Astrocyte (in vitro differentiated cells and primary cell): ENCODE measurements at places on chromosomes 1 and 21. TPM values are rescaled to one million over a fixed set of nuclear protein-coding genes. Genes with fewer than 3 reads are reported as not detected.

GRCh38 chr1:228267962-228268880 lies 60.4 kb downstream of the OBSCN start:
- no peak for DNase-seq
- no peak overlapping the region for H3K4me3 ChIP-seq
- no peaks in the 10 kb centered on the region for H3K36me3 ChIP-seq
- no peaks in the 10 kb centered on the region for H3K27me3 ChIP-seq

AIRE gene
- 0.07 TPM in 1 of 2 replicates, not detected in the other for total RNA-seq

DNA sequence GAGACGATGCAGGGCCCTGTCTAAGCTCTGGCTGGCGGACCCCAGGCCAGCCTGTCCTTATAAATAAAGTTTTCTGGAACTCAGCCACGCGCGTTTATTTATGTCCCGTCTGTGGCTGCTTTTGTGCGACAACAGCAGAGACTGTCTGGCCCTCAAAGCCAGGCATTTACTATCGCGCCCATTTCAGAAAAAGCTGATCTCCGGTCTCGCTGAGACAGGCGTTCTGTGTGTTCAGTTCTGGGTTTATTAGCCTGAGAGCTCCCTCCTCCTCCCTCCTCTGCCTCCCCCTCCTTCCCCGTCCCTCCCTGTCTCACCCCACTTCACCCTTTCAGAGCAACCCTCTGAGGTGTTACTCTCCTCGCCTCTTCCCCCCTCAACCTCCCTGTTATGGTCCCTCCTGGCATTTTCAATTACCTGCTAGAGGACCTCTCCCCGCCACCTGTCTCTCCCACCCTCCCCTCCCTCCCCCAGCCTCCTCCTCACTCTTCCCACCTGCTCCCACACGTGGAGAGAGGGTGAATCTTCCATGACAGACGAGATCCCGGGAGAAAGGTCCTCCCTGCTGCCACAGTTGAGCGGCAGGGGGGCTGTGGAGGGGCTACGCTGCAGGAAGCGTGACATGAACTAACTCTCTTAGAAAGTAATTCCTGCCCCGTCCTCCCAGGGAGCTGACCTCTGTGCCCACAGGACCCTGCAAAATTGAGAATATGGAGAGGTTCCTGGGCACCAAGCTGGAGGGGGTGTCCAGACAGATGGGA lies 59.9 kb downstream of the SPSB1 start:
- H3K27me3 ChIP-seq: no peaks in the 10 kb centered on the region
- no peak overlapping the region for H3K4me3 ChIP-seq
- peaks cover 15% of the 10 kb centered on the region for H3K36me3 ChIP-seq
- peaks cover 20% of the 10 kb centered on the region for H3K4me1 ChIP-seq
- DNase-seq: no peak

- no peaks in the 10 kb centered on the region for H3K27me3 ChIP-seq
- DNase-seq: no peak
- no peak overlapping the region for H3K27ac ChIP-seq
Measured at GRCh38 chr1:41440321-41441085, 44.0 kb downstream of the EDN2 start.

CR1L gene
- not detected in 2 replicates for total RNA-seq

DNA sequence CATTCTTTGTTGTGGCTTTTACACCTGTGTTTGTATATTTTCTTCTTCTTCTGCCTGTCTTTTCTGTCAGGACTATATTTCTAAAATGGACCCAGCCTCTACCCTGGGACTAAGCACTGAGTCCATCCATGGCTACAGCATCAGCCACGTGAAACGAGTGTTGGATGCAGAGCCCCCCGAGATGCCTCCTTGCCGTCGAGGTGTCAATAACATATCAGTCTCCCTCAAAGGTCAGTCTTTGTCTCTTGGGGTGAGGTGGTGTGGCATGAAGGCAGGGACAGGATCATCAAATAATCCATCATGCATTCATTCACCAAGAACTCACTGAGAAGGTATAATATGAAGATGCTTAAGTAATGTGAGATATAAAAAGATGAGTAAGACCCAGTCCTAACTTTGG lies 19.1 kb upstream of the IPO9 start:
- H3K27me3 ChIP-seq: no peaks in the 10 kb centered on the region
- H3K36me3 ChIP-seq: peaks cover 85% of the 10 kb centered on the region
- no peak overlapping the region for H3K4me3 ChIP-seq
- H3K27ac ChIP-seq: no peak overlapping the region
- DNase-seq: no peak
- no peaks in the 10 kb centered on the region for H3K4me1 ChIP-seq

DNA sequence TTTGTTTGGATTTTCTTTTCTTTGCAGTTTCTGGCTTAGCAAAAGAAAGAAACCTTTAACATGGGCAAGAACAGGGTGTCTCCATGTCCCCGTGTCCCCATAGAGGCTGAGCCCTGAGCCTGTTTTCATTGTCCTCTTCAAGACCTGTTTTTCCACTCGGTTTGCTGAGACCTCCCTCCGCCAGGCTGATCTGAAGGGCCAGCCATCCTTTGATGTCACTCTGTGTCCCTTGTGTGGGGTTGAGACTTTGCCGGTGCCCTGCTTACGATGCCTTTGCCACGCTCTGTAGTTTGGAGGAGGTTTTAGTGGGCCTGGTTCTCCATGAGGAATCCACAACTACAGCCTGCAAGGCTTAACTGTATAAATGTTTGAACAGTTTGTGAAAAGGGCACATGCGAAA lies 23.8 kb downstream of the IFNGR2 start:
- H3K4me1 ChIP-seq: no peaks in the 10 kb centered on the region
- no peak for DNase-seq
- no peaks in the 10 kb centered on the region for H3K27me3 ChIP-seq
- H3K36me3 ChIP-seq: peaks cover 44% of the 10 kb centered on the region
- no peak overlapping the region for H3K4me3 ChIP-seq
- H3K27ac ChIP-seq: no peak overlapping the region

DNA sequence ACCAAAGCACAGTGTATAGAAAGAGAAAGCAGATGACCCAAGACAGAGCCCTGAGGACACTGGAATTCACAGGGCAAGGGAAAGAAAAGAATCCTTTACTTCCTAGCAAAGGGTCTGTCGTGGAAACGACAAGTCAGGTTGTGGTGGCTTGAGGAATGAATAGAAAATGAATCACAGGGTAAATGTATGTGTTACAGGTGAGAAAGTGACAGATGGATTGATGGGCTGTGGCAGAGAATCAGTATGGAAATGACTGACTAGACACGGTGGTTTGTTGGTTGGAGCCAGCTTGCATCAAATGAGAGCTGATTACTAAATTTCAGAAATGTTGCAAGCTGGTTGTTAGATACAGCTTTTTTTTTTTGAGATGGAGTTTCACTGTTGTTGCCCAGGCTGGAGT lies 46.9 kb downstream of the PTP4A2 start:
- no peaks in the 10 kb centered on the region for H3K4me1 ChIP-seq
- no peak for DNase-seq
- H3K27me3 ChIP-seq: no peaks in the 10 kb centered on the region
- no peak overlapping the region for H3K27ac ChIP-seq
- H3K4me3 ChIP-seq: no peak overlapping the region

- no peak for DNase-seq
- H3K27me3 ChIP-seq: peaks cover 6% of the 10 kb centered on the region
- no peaks in the 10 kb centered on the region for H3K4me1 ChIP-seq
- H3K27ac ChIP-seq: no peak overlapping the region
Measured at GRCh38 chr1:167013108-167013929, 24.2 kb downstream of the MAEL start.

PDXK gene
- total RNA-seq: 159 and 180 TPM in 2 replicates

GRCh38 chr21:31873275-31873695 lies 465 bp downstream of the HUNK start:
- H3K4me3 ChIP-seq: peak overlapping the region; percentile 51
- no peak overlapping the region for H3K27ac ChIP-seq
- H3K4me1 ChIP-seq: no peaks in the 10 kb centered on the region
- H3K27me3 ChIP-seq: peaks cover 50% of the 10 kb centered on the region

DNA sequence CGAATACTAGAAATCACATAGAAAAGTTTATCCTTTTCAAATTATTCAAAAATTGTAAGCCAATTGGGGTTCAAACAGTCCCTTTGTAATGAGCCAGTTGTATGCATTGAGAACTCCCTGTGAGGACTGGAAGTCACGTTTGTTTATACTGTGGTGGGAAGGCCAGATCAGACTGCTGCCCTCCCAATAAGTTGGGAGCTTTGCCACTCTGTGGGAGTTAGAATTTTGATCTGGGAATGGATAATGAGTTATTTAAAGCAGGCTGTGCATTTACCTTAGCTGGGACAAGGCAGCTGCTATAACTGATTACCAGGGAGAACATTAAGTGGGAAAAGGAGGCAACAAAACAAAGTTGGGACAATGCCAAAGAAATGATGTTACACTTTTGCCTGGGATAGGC lies 178.8 kb downstream of the SDCCAG8 start:
- no peak overlapping the region for H3K4me3 ChIP-seq
- no peak overlapping the region for H3K27ac ChIP-seq
- peaks cover 7% of the 10 kb centered on the region for H3K4me1 ChIP-seq

DNA sequence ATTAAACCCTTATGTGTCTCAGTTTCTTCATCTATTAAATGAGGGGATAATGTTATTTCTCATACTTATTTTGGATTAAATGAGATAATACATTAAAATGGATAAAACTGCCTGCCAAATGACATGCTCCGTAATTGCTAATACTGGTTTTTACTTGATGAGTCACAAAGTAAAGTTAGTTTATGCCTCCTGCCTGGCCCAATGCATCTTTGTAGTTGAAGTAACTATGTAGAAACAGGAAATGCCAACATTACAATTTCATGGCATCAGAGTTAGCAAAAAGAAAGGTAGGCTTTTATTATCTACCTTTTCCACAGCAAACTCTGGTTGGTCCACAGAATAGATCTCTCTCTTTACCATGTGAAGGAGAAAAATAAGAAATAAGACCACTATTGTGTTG lies 214.5 kb downstream of the TBX15 start:
- DNase-seq: no peak
- H3K27me3 ChIP-seq: no peaks in the 10 kb centered on the region
- H3K4me1 ChIP-seq: no peaks in the 10 kb centered on the region
- H3K27ac ChIP-seq: no peak overlapping the region
- no peaks in the 10 kb centered on the region for H3K36me3 ChIP-seq
- H3K4me3 ChIP-seq: no peak overlapping the region

MPL gene
- not detected in 2 replicates for total RNA-seq

OR2T10 gene
- total RNA-seq: not detected in 2 replicates

RNU1-1 gene
- total RNA-seq: 1,356 and 1,553 TPM in 2 replicates
